DMS79 treated with DMSO at 0.1 percent for 48 hours (cell line): ENCODE measurements at places on chromosomes 1 and 21.

- no peak for DNase-seq
These were observed 1.4 kb upstream of the G0S2 start for GRCh38 chr1:209673631-209674417.

DNA sequence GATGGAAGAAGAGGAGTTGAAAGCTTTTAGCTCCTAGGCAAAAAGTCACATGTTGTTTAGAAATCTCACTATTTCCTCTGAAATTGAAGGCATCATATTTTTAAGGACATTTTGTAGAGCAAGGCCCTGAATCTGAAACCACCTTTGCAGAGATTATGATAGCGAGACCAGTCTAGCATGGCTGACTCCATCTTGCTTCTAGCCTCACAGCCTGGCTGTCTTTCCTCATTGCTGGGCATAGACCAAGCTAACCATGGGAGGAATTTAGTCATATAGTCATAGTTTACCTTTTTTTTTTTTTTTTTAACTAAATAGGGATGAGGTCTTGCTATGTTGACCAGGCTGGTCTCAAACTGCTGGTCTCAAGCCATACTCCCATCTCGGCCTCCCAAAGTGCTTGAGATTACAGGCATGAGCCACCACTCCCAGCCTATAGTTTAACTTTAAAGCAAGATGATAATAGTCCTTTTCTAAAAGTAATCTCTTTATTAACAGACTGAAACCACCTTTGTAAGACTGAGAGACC is 42.2 kb upstream of the ZNF326 start:
- no peak for DNase-seq

- no peak for DNase-seq
These were observed 49.9 kb downstream of the WDR4 start for GRCh38 chr21:42829417-42829816.

DNA sequence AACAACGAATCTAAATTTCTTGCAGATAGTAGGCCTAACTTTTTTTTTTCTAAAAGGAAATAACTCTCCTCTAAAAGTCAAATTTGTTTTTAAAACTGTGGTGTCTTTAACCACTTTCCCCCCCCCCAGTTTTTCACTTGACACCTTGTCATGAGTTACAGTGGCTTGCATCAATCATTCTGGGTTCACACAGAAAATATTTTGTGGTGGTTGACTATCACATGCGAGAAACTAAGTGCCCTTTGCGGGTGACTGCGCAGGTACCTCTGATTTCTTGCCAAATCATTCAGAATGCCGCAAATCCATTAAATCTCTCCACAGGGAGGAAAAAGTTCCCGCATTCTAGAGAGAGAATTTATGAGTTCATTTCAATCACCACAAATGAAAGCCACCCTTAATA is 23.8 kb upstream of the SAMSN1 start:
- no peak for DNase-seq

- no peak for DNase-seq
These were observed at the start of gene RGS18 for GRCh38 chr1:192158181-192158580. Gene RGS18, plus strand, starts transcription at chr1:192158462. Its CDS starts 176 bp downstream, at chr1:192158638.

GRCh38 chr1:75127916-75128717 is 6.1 kb upstream of the LHX8 start:
- no peak for DNase-seq
